ENCODE measurements at places on chromosomes 16 and 17.

DNA sequence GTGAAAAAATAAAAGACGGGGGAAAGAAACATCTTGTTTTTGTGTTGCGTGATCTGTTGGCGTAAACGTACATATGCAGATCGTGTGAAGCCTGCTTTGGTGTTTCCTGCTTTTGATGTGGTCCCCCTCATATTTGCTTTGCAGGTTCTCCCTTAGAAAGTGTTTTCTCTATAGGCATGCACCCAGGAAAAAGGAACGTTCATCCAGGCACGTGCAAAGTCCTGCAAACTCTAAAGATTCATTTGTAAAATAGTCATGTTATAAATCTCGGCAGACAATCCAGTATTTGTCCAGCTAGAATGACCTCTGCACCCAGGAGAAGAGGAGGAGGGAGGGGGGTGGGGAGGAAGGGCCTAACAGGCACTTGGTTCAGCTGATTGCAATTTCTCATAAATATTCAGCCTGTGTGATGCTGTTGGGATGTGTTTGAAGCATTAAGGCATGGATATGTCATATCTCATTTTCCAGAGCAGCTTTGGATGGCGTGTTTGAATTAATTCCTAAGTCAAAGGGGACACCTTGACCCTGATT, 40.3 kb upstream of the DDX52 start:
- no peak for DNase-seq

- DNase-seq, result no peak
Measured at GRCh38 chr16:87414251-87414680, 22.1 kb downstream of the MAP1LC3B start.

DNA sequence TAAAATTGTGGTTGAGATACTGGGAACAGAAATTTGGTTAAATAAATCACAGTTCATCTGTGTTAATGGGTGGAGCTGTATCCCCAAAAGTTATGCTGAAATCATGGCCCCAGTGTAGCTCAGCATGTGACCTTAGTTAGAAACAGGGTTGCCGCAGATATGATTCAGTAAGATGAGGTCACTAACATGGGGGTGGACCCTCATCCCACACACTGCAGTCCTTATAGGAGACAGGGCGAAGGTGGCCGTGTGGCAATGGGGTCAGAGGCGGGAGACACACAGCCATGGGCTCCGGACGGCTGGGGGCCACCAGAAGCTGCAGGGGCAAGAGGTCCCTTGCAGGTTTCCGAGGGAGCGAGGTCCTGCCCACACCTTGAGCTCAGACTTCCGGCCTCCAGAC, 10.7 kb downstream of the GALNS start:
- DNase-seq, result no peak

GRCh38 chr17:82983510-82984248, 95.7 kb upstream of the METRNL start:
- DNase-seq, result no peak

DNA sequence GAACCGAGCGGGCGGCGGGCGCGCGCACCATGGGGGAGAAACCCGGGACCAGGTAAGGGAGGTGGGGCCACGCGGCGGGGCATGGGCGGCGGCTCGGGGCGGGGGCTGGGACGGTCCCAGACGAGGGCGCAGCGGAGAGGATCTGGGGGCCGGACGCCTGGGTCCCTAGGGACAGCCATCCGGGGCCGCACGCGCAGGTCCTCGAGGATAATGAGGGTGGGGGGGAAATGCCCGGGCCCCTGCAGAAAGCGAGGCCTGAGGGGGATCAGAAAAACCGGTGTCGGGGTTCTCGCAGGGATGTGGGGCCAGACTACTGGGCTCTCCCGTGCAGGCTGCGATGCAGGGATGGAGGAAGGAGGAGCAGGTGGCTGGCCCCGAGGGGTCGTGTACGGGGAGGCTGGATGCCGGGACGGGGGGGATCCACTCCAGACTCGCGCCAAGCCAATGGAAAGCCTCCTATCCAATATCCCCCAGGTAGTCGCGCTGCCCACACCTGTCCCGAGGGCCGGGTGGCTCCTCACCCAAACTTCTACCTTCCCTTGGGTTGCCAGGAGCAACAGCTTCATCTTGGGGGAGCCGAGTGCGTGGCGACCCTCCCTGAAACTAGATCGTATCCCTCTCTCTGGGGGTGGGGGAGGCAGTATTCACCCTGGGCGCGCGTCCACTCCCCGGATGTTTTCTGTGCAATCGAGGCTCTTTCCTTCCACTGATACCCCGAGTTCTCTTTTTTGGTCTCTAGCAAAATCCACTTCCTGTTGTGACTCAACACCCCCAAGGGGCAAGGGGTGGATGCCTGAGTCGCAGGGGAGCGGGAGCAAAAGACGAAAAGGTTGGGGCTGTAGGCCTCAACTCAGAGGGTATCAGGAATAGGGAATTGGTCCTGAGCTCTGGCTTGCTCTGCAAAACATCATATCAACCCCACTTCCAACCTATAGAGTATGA, 532 bp downstream of the ARRB2 start:
- peak; percentile 61 for DNase-seq

- DNase-seq, result no peak
Measured at GRCh38 chr16:12411516-12411915, 392.2 kb downstream of the CPPED1 start.

DNA sequence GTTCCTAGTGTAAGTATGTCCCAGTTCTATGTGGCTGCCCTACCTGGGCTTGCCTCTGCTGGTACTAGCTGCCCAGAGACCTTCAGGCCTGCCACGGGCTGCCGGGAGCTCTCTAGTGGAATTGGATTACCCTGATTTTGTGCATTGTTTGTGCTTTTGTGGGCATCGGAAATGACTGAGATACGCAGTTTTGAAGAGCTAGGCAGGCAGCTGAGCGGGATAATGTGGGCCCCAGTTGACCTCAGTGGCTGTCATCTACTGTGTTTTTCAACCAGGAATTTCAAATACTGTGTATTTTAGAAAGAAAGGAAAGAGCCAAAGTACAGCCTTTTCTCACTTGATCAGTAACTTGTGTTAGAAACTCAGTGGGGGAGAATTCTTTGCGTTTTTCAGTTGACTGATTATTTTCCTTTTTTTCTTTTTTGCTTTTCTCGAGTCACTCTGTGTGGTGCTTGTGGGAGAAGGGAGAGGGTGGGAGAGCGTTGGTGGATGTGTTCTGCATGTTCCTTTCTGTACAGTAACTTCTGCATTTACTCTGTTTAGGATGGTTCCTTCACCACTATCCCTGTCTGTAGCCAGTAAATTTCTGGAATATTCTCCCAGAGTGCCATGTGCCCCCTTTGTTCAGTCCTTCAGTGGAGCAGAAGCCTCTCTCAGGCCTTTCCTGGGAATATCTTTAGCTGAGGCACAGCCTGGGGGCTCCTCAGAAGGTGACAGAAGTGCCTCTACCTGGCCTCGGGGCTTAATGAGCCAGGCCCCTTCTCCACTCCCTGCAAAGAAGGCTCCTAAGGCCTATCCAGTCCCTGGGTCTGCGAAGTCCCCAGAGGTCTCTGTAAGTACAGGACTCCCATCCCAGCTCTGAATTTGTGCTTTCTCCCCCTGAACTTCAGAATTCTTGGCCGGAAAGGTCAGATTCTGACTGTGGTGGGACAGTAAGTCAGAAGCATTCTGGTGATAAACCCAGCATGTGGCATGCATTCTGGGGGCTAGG, 15.0 kb upstream of the SLC12A3 start:
- no peak for DNase-seq

GRCh38 chr16:75570396-75571065, 4.4 kb downstream of the GABARAPL2 start:
- no peak for DNase-seq

- no peak for DNase-seq
Measured at GRCh38 chr17:66702106-66702936, 132.6 kb upstream of the CACNG5 start.

GRCh38 chr16:4693956-4694641, 737 bp downstream of the NUDT16L1 start:
- DNase-seq, result peak; percentile 53

DNA sequence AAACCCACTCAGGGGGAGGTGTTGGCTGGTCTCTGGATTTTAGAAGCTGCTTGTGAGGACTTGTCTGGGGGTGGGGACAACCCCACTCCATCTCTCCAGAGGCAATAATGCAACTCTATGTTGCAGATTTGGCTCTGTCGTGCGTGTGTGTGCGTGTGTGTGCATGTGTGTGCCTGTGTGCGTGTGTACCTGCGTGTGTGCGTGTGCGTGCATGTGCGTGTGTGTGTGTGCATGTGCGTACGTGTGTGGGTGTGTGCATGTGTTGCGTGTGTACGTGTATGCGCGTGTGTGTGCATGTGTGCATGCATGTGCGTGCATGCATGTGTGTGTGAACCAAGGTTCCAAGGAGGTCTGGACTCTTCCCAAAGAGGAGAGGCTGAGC, 120.4 kb upstream of the LHX1 start:
- no peak for DNase-seq

DNA sequence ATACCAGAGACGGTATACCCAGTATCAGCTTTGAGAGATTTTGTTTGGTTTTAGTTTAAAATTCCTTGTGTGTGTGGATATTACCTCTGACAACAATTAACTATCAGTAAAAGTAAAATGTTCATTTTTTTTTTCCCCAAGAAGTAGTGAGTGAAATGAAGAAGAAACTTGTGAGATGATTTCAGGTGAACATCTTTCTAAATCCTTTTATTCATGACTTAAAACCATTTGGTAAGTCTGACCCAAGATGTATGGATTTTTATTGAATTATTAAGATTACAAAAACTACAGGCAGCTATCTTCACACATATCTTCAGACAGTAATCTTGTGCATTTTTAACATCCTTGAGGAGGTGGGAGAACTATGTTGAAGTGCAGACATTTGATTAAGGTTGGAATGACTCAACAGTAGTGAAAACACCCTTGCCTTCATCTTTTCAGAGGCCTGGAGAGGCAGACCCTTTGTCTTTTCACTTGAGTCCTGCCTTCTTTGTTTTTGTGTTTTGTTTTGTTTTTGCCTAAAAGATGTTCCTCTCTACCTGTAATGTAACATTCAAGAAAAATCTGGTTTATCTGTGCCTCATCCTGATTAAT, 240.3 kb upstream of the TBX2 start:
- DNase-seq, result no peak

GRCh38 chr16:54219709-54220108, 66.9 kb downstream of the IRX3 start:
- no peak for DNase-seq

DNA sequence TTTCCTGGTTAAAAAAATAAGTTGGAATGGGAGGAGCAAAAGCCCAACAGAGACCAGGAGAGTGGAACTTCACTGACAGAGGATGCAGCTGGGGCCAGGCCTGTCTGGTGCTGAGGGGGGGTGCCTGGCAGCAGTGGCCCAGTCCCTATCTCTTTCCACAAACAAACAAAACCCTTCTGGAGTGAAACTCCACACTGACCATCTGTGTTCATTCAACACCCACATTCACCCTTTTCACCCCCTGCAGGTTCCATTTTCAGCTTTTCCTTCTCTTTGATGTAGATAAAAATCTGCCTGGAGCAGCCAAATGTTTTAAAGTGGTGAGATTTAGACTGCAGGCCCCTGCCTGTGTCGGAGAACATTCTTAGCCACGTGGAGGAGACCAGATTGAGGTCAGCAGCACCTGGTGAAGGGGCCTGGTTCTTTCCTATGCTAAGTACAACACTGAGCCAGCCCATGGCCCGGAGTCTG, 161.4 kb upstream of the CDH11 start:
- no peak for DNase-seq

- DNase-seq, result no peak
Measured at GRCh38 chr16:58201163-58201562, 3.3 kb upstream of the CSNK2A2 start.

DNA sequence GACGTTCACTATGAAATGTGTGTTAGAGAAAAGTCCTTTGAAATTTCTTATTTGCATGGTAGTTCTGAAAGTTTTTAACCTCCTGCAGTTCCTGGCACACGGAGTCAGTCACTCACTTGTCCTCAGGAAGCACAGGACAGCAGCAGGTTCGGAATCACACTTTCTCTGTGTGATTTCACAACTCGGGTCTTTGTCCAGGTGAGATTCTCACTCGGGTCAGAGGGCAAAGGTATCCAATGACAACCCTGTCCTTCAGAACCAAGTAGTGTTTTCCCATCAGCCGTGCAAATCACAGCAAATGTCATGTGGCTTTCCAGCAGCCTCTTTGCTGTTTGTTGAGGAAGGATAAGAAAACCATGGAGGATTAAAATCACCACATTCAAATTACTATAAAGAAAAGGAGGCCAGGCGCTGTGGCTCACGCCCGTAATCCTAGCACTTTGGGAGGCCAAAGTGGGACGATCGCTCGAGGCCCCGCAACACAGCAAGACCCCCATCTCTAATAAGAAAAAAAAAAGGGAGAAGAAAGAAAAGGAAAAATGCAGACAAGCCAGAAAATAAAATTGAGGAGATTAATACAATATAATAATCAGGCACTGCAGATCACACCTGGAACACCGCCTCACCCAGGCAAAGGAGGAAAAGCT, 22.0 kb downstream of the ADCY9 start:
- DNase-seq, result no peak

- peak; percentile 89 for DNase-seq
Measured at GRCh38 chr16:637081-638018, 1.2 kb upstream of the METTL26 start.

DNA sequence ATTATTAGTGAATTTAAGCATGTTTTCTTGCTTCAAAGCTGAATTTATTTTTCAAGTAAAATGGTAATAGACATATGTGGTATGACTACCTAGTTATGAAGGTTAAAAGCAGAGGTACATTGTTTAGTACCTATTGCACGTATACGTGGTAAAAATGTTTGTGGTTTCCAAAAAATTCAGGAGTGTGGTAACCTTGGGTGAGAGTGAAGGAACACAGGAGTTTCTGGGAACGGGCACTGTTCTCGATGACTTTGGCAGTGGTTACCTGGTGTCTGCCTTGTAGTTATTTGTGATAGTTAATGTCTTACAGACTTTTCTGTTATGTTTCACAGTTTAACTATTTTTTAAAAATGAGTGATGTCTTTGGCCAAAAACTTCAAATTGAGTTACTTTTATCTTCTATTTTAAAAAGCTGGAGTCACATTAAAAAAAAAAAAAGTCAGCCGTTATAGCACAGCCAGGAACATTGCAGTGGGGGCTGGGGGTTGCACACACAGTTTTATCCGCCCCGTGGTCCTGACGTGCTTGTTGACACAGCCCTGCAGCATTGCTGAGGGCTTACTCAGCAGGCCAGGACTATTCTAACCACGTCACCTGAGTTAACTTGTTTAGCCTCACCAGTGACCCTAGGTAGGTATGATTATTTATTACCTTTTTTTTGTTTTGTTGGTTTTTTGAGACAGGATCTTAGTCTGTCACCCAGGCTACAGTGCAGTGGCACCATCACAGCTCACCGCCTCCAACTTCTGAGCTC, 10.9 kb downstream of the JPT2 start:
- no peak for DNase-seq

GRCh38 chr16:14017886-14018285, 53.2 kb upstream of the MRTFB start:
- DNase-seq, result no peak
